Cerebellar nuclear complex (tissue), 1 donor: ENCODE measurements at places on chromosomes 4 and X.

DNA sequence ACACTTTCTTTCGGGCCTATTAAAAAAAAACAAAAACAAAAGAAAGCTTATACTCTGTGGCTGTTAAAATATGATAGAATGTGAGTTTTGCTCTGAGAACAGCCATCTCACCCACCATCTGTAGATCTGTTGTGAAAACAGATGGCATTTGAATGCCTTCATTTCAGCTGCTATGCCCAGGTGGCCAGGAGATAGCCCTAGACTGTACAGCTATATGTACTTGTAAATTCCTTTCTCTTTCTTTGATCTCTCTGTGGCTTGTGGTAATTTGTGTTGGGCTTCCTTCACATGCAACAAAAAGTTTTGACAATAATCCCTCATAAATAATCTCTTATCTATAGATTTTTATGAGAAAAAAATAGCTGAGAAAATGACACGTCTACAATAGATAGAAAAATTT, 38.1 kb downstream of the PNPLA4 start:
- no peak for DNase-seq

DNA sequence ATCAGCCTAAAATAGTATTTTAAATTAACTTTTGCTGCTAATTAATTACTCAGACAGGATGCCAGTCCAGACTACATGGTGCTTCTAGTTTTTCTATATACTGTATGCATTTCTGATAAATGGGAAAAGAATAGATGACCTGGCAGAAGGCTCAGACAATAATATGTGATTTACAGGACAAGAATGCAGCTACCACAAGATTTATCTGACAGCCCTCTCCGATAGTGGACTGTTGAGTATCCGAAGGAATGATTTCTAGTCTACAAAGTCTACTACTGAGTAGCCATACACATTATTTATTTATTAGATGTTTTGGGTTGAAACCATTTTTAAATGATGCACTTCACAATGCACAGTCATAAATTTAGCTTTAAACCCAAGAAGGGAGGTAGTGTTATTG, 212.8 kb downstream of the MAB21L2 start:
- DNase-seq = no peak

DNA sequence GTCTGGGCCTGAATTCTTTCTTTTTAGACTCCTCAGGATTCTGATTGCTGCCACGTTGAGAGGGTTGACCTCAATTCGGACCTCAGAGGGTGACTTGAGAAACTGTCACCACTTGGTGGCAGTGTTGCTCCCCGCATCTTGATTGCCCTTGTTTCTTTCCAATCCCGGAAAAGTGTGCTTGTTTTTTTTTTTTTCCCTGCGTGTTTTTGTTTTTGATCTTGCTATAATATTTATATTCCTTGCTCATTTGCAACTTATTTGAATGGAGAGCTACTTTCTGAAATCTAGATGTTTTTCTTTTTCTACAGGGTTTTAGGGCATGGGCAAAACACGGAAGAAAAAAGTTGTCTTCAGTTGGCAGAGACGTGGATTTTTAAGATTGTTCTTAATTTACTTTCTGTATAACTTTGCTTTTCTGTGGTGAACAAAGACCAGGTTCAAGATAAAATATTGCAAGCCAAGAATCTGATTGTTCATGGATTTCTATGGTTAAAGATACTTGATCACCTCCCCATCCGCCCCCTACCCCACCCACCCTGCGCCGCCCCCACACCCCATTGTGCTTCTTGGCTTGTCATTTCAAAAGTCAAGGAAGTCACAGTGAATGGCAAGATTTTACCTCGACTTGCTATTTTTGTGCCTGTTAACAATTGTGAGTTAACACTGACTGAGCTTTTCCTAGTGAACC, 102.0 kb downstream of the PTTG2 start:
- DNase-seq = no peak

DNA sequence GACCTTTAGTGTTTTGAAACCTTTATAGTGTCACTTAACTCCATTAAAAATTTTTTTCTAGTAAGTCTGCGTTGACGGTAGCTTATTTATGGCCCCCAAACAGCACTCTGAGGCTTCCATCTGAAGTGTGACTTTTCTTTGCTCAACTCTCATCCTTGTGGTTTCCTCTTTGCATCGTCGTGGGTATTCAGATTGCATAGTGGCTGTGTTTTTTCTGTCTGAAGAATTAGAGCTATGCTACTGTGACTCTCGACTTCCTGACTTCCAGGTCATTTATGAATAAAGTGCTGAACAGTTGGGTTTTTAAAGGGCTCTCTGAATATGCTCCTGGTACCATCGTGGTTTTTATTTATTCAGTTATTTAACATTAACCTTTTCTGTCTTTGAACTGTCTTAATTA, 44.9 kb downstream of the JADE1 start:
- DNase-seq = no peak

- no peak for DNase-seq
Observed at GRCh38 chr4:70531981-70532380, 13.6 kb downstream of the AMTN start.

GRCh38 chr4:71634364-71634763, 149.5 kb downstream of the GC start:
- DNase-seq = no peak

- no peak for DNase-seq
Observed at GRCh38 chrX:134692990-134693389, 34.7 kb upstream of the PLAC1 start.

DNA sequence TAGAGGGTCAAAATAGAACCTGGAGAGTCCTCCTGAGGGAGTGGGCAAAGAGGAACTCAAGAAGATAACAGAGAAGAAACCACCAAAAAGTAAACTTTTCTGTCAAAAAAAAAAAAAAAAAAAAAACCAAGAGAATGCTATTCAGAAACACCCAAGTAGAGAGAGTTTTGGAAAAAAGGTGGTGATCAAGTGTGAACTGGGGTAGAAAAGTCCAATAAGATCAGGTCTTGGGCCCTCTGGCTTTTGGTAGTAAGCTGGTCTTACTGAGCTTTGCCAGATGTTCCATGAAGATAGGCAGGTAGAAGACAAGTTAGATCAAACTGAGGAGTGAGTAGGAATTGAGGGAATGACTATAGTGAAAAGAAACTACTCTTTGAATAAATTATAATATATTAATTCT, 167.5 kb downstream of the COL25A1 start:
- no peak for DNase-seq

GRCh38 chrX:32501606-32502005, 709.7 kb downstream of the DMD start:
- DNase-seq = no peak

GRCh38 chrX:29468911-29469494, 746.4 kb upstream of the MAGEB2 start:
- no peak for DNase-seq

DNA sequence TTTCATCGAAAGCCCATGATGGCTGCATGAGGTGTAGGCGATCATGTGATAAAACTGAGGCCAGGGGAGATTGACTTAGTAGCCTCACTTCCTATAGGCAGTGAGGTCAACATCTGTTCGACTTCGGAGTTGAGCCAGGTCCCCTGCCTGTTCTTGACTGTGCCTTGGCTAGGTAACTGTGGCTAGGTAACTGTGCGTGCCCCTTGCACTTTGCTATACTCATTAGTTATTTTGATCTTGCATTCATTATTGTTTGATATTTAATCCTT, 55.0 kb downstream of the CLDN34 start:
- DNase-seq = no peak

DNA sequence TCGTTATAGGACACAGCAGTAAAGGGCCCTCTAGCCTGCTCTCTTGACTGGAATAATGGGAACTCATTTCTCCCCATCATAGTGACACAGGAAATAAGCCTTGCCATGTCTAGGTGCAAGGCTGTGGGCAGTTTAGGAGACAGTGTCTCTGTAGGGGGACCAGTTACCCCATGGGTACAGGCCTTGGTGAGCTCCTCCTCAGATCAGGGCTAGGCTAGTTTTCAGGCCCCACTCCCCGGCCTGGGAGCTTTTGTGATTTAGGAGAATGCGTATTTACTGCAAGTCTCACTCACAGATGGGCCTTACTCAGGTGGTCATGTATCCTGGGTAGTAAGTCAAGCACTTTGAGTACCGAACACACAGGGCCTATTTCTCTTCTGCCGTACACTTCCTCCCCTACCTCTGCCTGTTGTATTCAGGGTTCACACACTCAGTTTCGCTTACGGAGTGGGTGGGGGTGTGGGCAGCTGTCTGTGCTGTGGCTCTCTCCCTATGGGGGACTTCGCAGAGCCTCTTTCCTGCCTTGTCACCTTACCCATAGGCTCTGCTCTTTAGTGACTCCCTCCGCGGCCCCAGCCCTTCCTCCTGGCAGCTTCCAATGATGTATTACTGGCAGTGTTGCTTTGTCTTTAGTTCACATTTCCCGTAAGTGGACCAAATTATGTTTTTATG, 34.2 kb downstream of the FAM193A start:
- no peak for DNase-seq

- DNase-seq = no peak
Observed at GRCh38 chr4:84648863-84649647, 66.1 kb downstream of the CDS1 start.

- DNase-seq = no peak
Observed at GRCh38 chr4:2961811-2962441, 1.3 kb downstream of the NOP14 start.

DNA sequence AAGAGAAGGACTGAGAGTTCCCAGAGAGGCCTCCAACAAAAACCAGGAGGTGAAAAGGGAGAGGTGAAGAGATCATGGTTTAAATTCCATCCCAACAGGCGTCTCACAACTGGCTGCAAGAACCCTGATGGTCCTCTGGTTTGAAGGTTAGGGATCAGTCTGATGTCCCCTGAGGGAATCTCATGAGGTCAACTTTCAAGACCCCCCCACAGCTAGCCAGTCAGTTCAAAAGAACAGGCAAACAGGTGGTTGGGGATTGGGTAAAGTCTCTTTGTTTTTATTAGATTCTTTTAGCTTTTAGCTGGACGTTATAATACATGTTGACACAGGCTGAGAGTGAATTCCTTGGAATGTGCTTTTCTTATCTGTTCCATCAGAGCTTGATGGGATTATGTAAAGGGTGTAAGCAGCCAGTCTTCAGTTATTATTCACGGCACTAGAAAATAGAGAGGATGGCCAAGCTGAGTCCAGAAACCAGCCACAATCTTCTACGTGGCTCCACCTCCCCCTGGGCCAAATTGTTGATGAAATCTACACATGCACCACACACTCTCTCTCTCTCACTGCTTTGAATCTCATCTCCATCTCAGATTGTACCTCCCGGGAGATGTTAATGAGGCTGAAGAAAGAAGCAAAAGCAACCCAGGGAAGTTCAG, 20.8 kb downstream of the ENPP6 start:
- DNase-seq = no peak

GRCh38 chr4:32840461-32841189, 2120.5 kb downstream of the PCDH7 start:
- DNase-seq = no peak

GRCh38 chr4:74375824-74376426, 11.0 kb downstream of the EREG start:
- DNase-seq = no peak

GRCh38 chr4:88028946-88029345, 21.5 kb downstream of the PKD2 start:
- DNase-seq = no peak

DNA sequence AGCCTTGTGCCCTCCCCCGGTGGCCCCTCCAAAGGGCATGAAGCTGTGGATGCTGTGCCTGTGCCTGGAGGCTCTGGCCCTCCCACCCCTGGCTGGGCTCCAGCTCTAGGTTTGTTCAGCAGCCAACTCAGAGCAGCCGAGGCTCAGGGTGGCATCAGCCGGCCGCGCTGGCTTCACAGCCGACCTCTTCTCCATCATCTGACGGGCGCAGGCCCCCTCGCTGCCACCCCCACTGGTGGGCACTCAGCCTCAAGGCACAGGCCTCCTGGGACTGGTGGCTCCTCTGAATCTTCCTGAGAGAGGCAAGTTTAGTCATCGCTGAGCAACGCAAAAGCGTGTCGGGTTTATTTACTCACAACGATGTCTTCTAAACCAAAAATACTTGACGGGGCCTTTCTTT, 46.0 kb downstream of the PCGF3 start:
- DNase-seq = no peak

DNA sequence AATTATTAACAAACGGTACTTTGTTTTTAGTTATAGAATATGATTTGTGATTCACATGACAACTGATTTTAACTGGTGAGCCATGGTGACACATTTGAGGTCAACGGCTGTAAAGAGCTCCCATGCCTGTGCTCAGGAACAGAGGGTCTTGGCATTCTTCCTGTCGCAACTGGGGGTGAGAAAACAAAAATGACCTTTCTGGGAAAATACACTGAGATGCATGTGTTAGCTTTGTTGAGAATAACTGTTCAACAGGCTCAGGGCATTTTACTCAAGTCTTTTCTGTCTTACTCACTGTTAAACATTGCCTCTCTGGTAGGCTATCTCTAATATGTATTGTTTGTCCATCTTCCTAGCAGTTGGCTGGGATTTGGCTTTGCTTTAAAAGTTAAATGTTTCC, 57.1 kb upstream of the HPGD start:
- DNase-seq = no peak

- DNase-seq = no peak
Observed at GRCh38 chrX:69070949-69071650, 94.2 kb downstream of the PJA1 start.
